ENCODE measurements at places on chromosomes 2 and 18. TPM values are rescaled to one million over a fixed set of nuclear protein-coding genes. Genes with fewer than 3 reads are reported as not detected.

The RAX gene
- not detected for total RNA-seq

The GEN1 gene
- 21.0 TPM for total RNA-seq

The ANKRD62 gene
- total RNA-seq: 0.11 TPM

The NGEF gene
- total RNA-seq: 4.1 TPM

The BUB1 gene
- total RNA-seq: 32.4 TPM

The FNDC4 gene
- 7.0 TPM for total RNA-seq

The UGT1A9 gene
- total RNA-seq: not detected

The FOXD4L1 gene
- not detected for total RNA-seq

The SLC8A1 gene
- total RNA-seq: 280 TPM

The CCDC85A gene
- total RNA-seq: 7.1 TPM

The CCT4 gene
- 122 TPM for total RNA-seq

The RASGRP3 gene
- 28.5 TPM for total RNA-seq

The PRSS56 gene
- not detected for total RNA-seq

The HOXD9 gene
- total RNA-seq: 2.9 TPM

The HAAO gene
- total RNA-seq: 10.6 TPM

The NT5C1B gene
- total RNA-seq: not detected

The DLX2 gene
- total RNA-seq: not detected

The MTCL1 gene
- total RNA-seq: 24.2 TPM

The MC5R gene
- total RNA-seq: not detected

The NTSR2 gene
- total RNA-seq: not detected

The SLC9A2 gene
- 4.2 TPM for total RNA-seq

The PDCD1 gene
- not detected for total RNA-seq

The NXPH2 gene
- 1.5 TPM for total RNA-seq

The MTHFD2 gene
- total RNA-seq: 58.3 TPM

The KIF3C gene
- total RNA-seq: 5.4 TPM

The PSD4 gene
- 9.7 TPM for total RNA-seq

The FBXO15 gene
- total RNA-seq: 1.1 TPM

The GTF2A1L gene
- 24.5 TPM for total RNA-seq

The MAB21L4 gene
- 0.42 TPM for total RNA-seq

The CLEC4F gene
- total RNA-seq: not detected

The NEU4 gene
- total RNA-seq: 0.21 TPM

The KCNF1 gene
- 0.32 TPM for total RNA-seq

The LRRC30 gene
- 0.32 TPM for total RNA-seq

The FEV gene
- total RNA-seq: not detected

The MYCN gene
- 3.3 TPM for total RNA-seq

The L3MBTL4 gene
- 6.7 TPM for total RNA-seq
